Activated naive CD8-positive, alpha-beta T cell treated with anti-CD3 and anti-CD28 coated beads for 36 hours (primary cell): ENCODE measurements at places on chromosomes 13 and 19. TPM values are rescaled to one million over a fixed set of nuclear protein-coding genes. Genes with fewer than 3 reads are reported as not detected.

ZNF581 gene
- total RNA-seq, result 39.9 TPM

RASA3 gene
- 25.6 TPM for total RNA-seq

C1QTNF9B gene
- total RNA-seq, result not detected

CABP5 gene
- not detected for total RNA-seq

TEKTIP1 gene
- total RNA-seq, result 2.2 TPM

MAST1 gene
- total RNA-seq, result 2.0 TPM

SOHLH2 gene
- not detected for total RNA-seq

LILRA1 gene
- not detected for total RNA-seq

FFAR3 gene
- 1.3 TPM for total RNA-seq

MISP3 gene
- 0.20 TPM for total RNA-seq

SMAD9 gene
- 0.10 TPM for total RNA-seq

ZNF229 gene
- total RNA-seq, result 4.5 TPM

DACT3 gene
- total RNA-seq, result 3.9 TPM

OR7E24 gene
- total RNA-seq, result not detected

FFAR1 gene
- not detected for total RNA-seq

NOVA2 gene
- not detected for total RNA-seq

CCL25 gene
- 0.30 TPM for total RNA-seq

ZNF223 gene
- 1.8 TPM for total RNA-seq
